ENCODE measurements at places on chromosomes 12 and 14.

GRCh38 chr12:93569301-93569655, 3.2 kb upstream of the SOCS2 start:
- DNase-seq: no peak

GRCh38 chr12:47851303-47851952, 31.7 kb upstream of the HDAC7 start:
- DNase-seq: no peak

- DNase-seq: no peak
These were observed 73.5 kb upstream of the OR10AD1 start for GRCh38 chr12:48276621-48277020.

- DNase-seq: no peak
These were observed 63.1 kb downstream of the A2M start for GRCh38 chr12:9052610-9053009.

GRCh38 chr12:58349161-58349560, 407.8 kb downstream of the ATP23 start:
- no peak for DNase-seq

- no peak for DNase-seq
These were observed 4.9 kb downstream of the PHLDA1 start for GRCh38 chr12:76026643-76027063.

DNA sequence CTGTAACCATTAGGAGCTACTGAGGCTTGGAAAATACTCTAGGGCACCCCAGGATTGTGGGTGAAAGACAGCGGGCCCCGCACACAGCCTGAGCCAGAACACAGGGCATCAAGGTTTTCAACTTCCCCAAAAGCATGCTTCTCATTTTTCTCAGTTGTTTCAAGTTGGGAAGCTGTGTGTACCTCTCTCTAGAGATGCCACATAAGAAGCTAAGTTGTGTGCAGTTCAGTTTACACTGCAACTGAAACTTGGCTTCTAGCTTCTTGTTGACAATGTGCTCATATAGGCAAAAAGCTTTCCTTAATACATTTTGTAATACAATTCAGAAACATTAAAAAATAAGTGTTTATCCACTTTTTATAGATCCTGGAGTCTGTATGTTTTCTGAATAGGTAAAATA, 88.1 kb upstream of the PTPRR start:
- no peak for DNase-seq

DNA sequence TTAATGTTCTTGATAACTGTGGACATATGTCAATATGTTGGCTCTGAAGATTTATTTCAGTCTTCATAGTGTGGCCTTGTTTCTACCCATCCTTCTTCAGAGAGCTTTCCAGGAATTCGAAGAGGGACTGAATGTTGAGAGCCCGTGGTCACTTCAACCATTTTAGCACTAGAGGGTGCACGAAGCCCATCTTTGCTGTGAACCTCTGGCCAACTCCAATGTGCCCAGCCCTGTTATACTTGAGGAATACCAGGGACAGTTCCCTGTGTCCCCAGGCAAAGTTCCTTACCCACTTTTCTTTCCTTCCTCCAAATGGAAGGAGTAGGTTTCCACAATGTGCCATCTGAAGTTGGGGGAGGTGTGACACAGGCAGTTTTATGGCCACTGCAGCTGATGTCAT, 603.5 kb downstream of the RPL10L start:
- DNase-seq: peak; percentile 37

GRCh38 chr12:100858656-100859055, 64.1 kb downstream of the ANO4 start:
- DNase-seq: peak; percentile 20

DNA sequence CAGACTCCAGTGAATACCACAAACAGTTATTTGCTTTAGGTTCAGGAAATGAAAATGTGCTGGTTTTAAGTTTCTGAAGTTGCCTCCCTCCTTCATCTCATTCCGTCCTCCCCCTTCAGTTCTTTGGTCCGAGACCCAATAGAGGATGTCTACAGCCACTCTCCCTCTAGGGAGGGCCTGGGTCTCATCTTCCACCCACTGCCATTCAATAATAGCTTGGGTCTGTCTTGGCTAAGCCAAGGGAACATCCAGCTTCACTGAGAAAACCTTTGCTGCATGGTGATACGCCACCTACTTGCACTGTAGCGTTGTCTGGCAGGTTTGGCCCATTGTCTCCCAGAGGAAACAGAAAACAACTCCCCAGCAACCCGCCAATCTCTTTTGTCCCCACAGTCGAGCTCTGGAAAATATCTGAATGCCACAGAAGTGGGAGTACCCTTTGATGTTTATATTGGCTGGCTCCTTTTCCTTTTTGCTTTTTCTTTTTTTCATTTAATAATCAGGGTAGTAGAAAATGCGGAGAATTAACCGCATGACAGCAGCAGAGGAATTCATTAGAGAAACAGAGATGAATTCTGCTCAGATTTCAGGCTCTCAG, 380.1 kb downstream of the RAD51B start:
- no peak for DNase-seq

DNA sequence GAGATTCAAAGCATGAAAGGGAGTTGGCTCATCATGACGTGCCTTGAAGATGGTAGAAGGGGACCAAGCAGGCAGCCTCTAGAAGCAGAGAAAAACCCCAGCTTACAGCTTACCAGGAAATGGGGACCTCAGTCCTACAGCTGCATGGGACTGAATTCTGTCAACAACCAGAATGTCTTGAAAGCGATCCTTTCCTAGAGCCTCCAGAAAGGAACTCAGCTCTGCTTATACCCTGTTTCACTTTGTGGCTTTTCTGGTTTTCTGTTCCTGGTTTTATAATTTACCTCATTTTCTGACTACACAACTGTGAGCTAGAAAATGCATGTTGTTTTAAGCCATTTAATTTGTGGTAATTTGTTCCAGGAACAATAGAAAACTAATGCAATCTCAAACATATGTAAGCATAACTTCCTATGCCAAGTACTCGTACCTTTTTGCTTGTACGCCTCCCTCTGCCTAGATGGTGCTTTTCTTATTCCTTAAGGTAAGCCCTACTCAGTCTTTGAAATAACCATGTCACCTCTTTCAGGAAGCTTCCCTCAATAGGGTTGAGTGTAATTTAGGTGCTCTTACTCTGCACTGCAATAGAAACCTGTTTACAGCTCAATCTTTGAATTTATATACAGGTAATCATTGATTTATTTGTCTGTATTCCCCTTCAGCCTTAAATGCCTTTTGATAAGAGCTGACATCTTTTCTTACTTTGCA, 348.8 kb downstream of the TMEM117 start:
- no peak for DNase-seq

GRCh38 chr12:70691018-70691672, 53.9 kb upstream of the PTPRB start:
- DNase-seq: no peak

DNA sequence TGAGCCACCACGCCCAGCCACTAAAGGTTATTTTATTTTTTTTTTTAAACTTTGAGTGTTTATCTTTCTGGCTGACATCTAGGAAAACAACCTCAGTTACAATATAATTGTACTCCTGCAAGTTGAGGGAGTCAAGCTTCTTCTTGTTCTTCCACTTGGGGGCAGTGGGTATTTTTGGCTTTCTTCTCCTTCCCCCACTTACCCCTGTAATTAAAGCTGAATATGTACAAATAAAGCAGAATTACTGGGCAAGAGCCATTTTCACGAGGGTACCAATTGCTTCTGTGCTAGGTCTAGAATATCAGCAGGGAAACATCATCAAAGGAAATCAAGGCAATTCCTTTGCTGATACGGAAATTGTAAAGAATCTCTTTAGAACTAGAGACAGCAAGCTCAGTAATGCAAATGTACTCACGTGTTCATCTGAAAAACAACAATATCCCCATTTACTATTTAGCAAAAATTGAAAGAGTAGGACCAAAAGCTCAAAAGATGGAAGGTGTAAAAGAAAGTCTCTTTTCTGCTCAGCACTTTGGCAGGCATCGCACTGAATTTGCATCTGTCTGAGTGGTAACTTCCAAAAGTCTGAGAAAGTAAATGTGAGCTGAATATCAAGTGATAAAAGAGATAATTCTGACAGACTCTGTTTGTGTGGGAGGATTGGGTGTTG, 72.8 kb downstream of the TAOK3 start:
- no peak for DNase-seq

GRCh38 chr14:20223410-20223809, at the start of gene OR11H6:
Gene OR11H6, plus strand, starts transcription at chr14:20223710. Its CDS starts 0 bp downstream, at chr14:20223710.
- no peak for DNase-seq

GRCh38 chr12:117152793-117153775, 37.2 kb downstream of the FBXO21 start:
- no peak for DNase-seq

- DNase-seq: no peak
These were observed 22.3 kb downstream of the GALNT8 start for GRCh38 chr12:4742416-4742970.

- no peak for DNase-seq
These were observed 1.4 kb downstream of the SERPINA9 start for GRCh38 chr14:94474581-94475031.

GRCh38 chr12:68977909-68978610, 45.1 kb upstream of the CPM start:
- DNase-seq: no peak

- no peak for DNase-seq
These were observed 280.6 kb downstream of the EGLN3 start for GRCh38 chr14:33670235-33670634.

DNA sequence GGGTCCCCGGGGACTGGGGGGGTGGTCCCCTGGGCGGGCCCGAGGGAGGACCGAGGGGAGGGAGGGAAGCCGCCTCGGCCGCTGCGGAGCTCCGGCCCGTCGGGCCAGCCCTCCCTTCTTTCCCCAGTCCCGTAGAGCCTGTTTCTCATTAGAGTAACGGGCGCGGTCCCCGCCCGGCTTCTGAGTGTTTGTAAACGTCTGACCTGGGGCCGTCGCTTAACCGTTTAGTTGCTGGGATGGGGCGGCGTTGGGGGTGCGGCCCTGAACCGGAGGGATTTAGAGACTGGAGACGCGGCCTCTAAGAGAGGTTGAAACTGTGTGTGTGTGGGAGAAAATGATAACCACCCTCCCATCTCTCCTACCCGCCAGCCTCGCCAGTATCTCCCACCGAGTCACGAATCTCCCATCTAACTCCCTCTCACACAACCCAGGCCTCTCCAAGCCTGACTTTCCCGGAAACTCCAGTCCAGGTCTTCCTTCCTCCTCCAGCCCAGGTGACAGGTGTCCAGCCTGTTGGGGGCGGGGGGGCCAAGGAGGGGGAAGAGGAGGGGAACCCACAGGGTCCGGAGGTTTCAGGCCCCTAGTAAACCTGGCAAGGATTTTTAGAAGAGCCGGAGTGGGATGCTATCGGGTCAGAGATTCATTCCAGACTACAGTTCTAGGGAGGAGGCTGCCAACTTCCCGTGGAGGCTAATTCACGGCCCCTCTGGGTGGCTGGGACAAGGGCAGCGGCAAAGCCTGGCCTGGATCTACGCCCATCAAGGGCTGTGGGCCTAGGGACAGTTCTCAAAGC, 1.1 kb upstream of the NFATC4 start:
- DNase-seq: peak; percentile 96

DNA sequence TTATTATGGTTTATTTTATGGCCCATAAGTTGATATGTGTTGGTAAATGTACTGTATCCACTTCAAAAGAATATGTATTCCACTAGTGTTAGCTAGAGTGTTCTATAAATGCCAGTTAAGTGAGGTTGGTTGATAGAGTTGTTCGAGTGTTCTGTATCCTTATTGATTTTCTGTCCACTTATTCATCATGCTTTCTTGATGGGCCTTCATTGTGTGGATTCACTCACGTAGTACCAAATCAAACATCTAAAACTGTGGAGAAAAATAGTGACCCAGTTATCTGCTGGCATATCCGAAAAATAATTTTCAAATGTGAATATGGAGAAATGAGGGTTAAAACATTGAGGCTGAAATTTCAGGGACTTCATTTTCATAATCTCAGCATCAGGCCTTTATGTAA, 230.4 kb downstream of the TRHDE start:
- DNase-seq: no peak

GRCh38 chr12:117038023-117038680, 61.1 kb downstream of the TESC start:
- no peak for DNase-seq

GRCh38 chr14:72444701-72445100, 449.2 kb downstream of the DPF3 start:
- no peak for DNase-seq

DNA sequence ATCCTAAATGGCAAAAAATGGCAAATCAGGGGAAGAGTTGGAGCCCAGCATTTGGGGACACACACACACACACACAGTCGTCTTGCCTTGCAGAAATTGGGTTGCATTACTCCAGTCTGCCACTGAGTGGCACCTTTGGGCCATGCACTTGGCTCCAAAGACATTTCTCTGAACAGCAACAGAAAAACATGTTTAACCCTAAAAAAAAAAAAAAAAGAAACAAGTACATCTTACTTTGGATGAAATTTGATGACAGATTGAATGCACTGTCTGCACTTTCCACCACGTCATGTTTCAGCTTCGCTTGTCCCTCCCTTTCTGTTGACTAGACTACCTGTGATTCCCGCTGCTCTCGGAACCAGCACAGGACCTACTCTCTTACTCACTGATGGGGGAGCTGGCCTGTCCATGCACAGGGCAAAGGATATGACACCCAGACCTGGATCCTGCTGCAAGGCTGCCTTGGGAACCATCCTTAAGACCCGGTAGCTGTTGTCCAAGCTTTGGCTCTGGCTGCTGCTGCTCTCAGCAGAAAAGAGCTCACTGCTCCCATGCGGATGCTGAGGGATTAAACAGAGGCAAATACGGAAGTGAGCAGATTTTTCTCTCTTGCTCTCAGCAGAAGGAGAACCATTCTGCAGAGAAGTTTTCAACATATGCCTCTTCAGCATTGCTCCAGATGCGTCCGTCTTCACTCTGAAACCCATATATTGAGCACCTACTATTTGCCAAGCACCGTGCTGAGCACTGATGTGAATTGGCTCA, 376.8 kb downstream of the DPF3 start:
- peak; percentile 71 for DNase-seq

GRCh38 chr12:79552192-79552591, 138.6 kb downstream of the PAWR start:
- DNase-seq: no peak

GRCh38 chr12:27814851-27815591, 35.0 kb upstream of the MANSC4 start:
- DNase-seq: no peak

- peak; percentile 12 for DNase-seq
These were observed 400.5 kb downstream of the ADAMTS20 start for GRCh38 chr12:43151441-43151981.

GRCh38 chr12:88860851-88861250, 280.6 kb upstream of the KITLG start:
- no peak for DNase-seq

- DNase-seq: no peak
These were observed 72.7 kb downstream of the NOVA1 start for GRCh38 chr14:26525085-26525484.

- no peak for DNase-seq
These were observed 103.7 kb upstream of the PDE3A start for GRCh38 chr12:20264608-20265114.

DNA sequence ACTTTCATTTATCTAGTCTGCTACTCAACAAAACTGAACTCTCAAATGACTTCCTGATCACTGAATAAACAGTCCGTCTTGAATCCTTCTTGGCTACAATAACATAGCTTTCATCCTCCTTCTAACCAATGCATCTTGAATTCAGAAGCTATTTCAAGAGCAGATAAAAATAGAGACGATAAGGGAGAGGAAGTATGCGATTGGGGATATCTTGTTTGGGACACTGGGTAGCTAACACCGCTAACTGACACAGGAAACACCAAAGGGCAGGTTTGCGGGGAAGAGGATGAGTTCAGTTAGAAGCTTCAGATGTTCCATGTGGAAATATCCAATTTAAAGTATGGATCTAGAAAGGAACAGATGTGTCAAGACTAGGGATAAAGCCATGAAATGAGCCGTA, 102.5 kb downstream of the SLC41A2 start:
- no peak for DNase-seq

- DNase-seq: no peak
These were observed 8.7 kb downstream of the HOMEZ start for GRCh38 chr14:23277189-23277588.

- no peak for DNase-seq
These were observed 105.4 kb downstream of the TTC8 start for GRCh38 chr14:88929656-88930436.

Measured in GM04504 (cell line).